ENCODE measurements at places on chromosomes 7 and 10.
A peak's percentile ranks its signal among the peaks of the same experiment; 100 is the strongest.

- DNase-seq = no peak
Measured at GRCh38 chr10:125201791-125202622, 41.6 kb upstream of the CTBP2 start.

DNA sequence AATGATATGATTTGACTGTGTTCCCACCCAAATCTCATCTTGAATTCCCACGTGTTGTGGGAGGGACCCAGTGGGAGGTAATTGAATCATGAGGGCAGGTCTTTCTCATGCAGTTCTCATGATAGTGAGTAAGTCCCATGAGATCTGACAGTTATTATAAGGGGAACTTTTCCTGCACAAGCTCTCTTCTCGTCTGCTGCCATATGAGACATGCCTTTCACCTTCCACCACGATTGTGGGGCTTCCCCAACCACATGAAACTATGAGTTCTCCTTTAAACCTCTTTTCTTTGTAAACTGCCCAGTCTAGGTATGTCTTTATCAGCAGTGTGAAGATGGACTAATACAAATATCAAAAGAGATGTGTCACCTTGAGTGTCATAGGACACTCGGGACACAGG lies 502.7 kb upstream of the PODXL start:
- no peak for DNase-seq

- DNase-seq = no peak
Measured at GRCh38 chr7:128075242-128076095, 44.2 kb upstream of the LRRC4 start.

- peak; percentile 20 for DNase-seq
Measured at GRCh38 chr7:33050535-33051318, 11.8 kb downstream of the NT5C3A start.

- no peak for DNase-seq
Measured at GRCh38 chr10:132106431-132106830, 40.7 kb downstream of the JAKMIP3 start.

GRCh38 chr7:111933609-111934008 lies 272.6 kb downstream of the DOCK4 start:
- DNase-seq = no peak

DNA sequence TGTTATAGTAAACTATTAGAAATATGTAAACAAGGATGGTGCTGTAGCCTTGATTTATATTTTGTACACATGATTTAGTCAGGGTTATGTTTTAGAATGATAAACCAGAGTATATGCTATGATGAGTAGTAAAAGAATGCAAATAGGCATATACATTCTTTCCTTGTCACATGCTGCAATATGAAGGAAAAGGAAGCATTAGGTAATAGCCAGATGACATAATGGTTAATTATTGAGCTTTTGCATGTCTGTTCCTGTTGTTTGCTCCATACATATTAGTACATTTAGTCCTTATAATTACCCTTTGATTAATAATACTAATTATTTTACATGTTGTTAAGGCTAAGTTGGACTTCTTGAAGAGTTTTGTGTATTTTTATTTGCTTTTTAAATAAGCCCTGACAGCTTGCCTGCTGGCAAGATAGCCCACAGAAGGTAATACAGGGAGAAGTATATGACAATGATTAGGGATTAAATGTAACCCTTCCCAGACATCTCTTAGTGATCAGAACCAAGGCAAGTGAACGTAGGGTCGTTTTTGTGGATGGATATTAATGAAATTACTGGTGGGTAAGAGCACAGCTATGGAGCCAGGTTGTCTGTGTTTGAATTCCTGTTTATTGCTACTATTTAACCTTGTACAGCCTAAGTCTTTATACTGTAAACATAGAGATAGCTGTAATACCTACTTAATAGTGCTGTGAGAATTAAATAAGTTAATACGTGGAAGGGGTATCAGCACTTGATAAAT lies 68.4 kb downstream of the PHTF2 start:
- peak; percentile 35 for DNase-seq

GRCh38 chr7:72321081-72321480 lies 91.1 kb downstream of the CALN1 start:
- no peak for DNase-seq

GRCh38 chr7:20596653-20597052 lies 18.8 kb upstream of the ABCB5 start:
- peak; percentile 44 for DNase-seq

GRCh38 chr7:70838292-70838907 lies 293.5 kb upstream of the GALNT17 start:
- no peak for DNase-seq

- DNase-seq = no peak
Measured at GRCh38 chr7:129202058-129202777, 13.8 kb downstream of the SMO start.

DNA sequence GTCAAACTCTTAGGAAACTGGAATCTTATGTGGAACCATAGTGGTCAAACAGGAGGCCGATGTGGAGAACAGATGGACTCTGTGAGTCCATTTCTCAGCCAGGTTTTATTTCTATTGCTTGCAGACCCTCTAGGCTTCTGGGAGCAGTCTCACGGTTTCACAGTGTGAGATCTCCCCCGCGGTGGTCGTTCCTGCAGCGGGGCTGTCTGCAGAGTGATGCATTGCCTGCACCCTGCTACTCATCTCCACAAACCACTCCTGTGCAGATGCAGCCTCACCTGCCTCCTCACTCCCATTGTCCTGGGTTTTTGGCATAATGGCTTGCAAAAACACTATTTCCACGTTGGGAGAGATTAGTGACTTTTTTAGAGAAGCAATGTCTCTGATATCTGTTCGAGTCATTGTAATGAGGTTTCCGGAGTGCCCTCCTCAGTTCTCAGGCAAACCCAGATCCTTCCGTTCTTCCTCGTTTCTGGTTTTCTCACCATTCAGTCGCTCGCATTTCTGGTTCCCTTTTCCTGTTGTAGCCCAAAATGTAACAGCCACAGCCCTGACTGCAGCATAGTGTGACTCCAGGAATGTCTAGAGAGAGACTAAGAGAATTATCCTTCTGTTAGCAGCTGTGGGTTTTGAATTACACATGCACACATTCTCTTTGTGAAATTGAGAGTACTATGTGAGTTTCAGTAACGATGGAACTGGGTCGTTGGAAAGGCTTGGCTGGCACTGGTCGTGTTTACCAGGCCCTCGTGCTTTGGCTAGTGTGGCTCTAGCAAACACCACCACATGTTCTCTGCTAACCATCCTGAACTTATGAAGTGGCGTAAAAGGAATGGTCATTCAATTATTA lies 30.2 kb downstream of the ACADSB start:
- no peak for DNase-seq

- DNase-seq = peak; percentile 51
Measured at GRCh38 chr10:61708846-61709245, 46.1 kb downstream of the CABCOCO1 start.

- DNase-seq = no peak
Measured at GRCh38 chr7:65968256-65969185, 13.5 kb downstream of the GUSB start.

DNA sequence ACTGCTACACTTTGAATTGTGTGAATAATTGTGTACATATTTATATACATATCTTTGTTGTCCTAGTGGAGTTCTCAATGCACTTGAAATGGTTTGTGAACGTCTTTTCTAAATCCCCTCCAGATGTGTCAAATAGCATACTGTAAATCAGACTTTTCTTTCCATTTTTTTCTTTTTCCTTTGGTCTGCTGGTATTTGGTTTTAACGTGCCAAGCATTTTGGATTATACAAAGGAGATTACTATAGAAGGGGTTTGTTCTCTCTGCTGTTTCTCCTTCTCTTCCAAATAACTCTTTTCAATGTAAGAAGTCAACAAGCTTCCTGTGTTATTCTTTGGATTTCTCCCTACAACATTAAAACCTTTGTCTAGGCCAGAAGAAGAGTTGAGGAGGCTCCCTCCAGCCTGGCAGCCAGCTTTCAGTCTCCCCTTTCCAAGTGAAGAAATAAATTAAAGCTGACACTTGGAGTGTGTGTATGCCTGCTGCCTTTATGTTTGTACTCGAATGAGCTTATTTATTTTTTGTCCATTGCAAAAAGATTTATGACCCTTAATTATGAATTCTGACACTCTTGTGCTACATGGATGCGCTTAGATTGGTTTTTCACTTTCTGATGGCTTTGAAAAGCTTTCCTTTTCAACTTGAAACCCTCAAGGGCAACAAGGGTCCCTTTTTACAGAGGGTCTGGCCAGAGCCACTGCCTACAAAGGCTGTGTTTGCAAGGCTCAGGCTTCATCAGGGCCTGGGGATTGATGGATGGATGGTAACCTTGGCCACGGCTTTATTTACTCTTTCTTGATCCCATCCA lies 107.8 kb downstream of the RAB18 start:
- DNase-seq = peak; percentile 39

- DNase-seq = no peak
Measured at GRCh38 chr10:51468424-51468823, 231.0 kb downstream of the CSTF2T start.

DNA sequence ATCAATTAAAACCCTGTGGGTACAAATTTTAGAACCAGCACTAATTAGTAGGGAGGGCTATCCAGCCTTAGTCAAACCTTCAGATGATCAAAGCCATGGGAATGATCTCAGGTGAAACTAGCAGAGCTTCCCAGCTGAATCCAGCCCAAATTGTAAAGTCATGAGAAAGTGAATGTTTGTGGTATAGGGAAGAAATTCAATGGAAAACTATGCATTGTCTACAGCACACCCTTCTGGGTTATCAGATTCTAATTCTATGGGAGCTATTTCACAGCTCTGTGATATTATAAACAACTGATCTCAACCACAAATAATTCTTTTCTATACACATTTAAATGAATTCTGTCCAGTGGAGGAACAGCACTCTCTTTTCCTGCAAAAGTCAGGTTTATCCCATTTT lies 24.6 kb upstream of the BMPER start:
- peak; percentile 70 for DNase-seq

GRCh38 chr7:141200191-141201108 lies 126.6 kb downstream of the TMEM178B start:
- no peak for DNase-seq

DNA sequence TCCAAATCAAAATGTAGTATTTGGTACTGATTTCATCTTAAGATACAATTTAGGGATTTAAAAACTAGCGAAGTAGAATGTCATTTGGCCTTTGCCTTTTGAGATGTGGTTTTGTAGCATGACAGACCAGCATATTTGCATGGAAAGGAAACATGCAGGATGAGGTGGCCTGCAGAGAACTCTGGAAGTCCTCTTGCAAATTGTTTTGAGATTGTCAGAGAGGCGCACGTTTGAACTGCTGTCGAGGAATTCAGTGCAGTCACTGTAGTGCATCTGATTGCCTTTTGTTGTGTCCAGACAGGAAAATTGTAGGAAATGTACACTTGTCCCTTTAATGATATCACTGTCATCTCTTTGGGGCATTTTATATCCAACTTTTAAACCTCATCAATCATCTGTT lies 136.7 kb downstream of the CELF2 start:
- DNase-seq = no peak

DNA sequence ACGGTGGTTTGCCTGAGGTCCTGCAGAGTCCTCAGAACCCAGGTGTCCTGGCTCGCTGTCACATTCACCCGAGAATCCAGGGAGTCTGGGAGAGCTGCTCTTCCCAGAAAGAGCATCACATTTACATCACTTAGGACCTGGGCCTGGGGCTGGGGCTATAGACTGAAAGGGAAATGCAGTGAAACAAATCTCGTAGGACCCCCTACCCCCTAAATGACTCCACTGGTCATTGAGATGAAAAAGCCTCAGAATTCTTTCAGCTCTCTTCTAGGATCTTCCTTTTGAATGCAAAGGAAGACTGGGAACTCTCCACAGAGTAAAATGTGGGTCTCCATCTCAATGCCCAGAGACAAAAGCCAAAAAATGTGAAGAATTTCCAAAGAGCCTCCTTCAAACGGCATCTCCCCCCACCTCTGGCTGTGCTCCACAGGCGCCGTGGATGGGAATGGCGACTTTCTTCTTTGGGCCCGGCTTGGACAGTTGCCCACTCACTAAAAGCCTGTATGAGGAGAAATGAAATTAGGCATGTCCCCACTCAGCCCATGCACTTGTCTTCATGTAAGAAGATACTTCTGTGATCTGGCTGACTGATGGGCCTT lies 49.0 kb upstream of the PODXL start:
- DNase-seq = no peak

GRCh38 chr7:22632674-22633073 lies 94.3 kb upstream of the IL6 start:
- DNase-seq = no peak

GRCh38 chr7:73885975-73886798 lies 25.2 kb downstream of the TMEM270 start:
- DNase-seq = peak; percentile 26

GRCh38 chr7:132239422-132239994 lies 336.8 kb downstream of the PLXNA4 start:
- no peak for DNase-seq

- DNase-seq = no peak
Measured at GRCh38 chr10:72335394-72336258, 19.1 kb downstream of the DNAJB12 start.

DNA sequence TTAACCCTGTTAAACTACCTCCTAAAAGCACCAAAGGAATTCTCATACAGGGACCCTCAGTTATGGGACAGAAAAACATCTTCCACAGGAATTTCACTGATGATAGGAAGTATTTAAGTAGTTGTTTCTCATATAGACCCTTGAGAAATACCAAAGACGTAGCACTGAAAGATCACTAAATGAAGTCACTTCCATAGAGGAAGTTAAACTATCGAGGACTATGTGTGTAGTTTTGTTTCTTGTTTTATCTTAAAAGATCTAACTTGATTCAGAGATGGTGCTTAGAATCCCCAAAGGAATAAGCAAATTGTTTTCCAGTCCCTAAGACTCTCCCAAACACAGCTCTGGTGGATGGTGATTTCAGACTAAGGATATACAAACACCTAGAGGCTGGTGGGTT lies 94.8 kb upstream of the AFAP1L2 start:
- no peak for DNase-seq

GRCh38 chr7:16455591-16455990 lies 9.9 kb downstream of the SOSTDC1 start:
- DNase-seq = no peak

DNA sequence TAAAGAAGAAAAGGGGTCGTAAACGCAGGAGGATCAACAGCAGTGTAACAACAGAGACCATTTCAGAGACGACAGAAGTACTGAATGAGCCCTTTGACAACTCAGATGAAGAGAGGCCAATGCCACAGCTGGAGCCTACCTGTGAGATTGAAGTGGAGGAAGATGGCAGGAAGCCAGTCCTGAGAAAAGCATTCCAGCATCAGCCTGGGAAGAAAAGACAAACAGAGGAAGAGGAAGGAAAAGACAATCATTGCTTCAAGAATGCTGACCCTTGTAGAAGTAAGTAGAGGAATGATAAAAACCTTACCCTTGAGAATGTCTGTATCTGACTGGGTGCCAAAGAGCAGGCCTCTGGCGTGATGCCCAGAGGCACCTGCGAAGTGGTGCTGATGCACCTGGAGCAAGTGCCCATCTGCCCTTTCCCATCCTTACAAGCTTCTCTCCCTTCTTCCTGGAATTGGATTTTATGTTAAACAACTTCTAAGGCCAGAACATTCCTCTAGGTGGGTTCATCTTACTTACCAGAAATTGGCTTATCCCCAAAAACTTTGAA lies 86.4 kb upstream of the SAMD8 start:
- no peak for DNase-seq

All from fibroblast of skin of left biceps (primary cell).